ENCODE measurements at places on chromosomes 4 and X.

DNA sequence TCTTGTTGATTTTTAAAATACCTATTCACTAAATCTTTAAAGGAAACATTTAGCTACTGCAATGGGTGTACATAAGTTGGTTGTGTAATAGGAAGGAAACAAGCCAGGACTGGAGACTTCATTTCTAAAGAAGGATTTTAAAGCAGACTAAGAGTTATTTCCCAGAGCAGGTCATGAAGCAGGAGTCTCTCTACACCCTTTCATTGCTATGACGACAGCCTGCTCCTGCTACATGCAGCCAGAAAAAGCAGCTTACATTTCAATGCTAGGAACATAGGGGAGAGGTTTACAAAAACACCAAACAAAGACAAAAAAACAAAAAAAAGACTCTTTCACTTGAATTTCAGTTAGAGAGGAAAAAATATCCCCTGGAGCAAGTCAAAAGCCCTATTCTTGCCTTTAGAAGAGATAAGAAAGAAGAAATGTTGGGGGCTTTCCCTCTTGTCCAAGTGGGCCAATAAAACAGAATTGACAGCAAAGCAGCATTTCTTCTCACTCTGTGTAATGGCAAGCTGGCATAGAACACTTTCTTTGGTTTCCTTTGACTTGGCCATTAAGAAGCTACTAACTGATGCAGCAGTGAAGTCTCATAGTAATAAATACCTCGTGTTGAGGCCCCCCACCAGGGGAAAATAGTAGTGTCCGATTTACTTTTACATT lies 3.4 kb downstream of the SPARCL1 start:
- peak; percentile 3 for DNase-seq

- no peak for DNase-seq
Measured at GRCh38 chr4:112128452-112128851, 16.8 kb upstream of the FAM241A start.

- DNase-seq: no peak
Measured at GRCh38 chrX:45755703-45756102, 555.0 kb upstream of the DIPK2B start.

GRCh38 chr4:84874619-84875018 lies 91.9 kb downstream of the WDFY3 start:
- DNase-seq: no peak

GRCh38 chr4:41935652-41936021 lies 408 bp downstream of the TMEM33 start:
- DNase-seq: no peak
